ENCODE measurements at places on chromosomes 11 and 22.

DNA sequence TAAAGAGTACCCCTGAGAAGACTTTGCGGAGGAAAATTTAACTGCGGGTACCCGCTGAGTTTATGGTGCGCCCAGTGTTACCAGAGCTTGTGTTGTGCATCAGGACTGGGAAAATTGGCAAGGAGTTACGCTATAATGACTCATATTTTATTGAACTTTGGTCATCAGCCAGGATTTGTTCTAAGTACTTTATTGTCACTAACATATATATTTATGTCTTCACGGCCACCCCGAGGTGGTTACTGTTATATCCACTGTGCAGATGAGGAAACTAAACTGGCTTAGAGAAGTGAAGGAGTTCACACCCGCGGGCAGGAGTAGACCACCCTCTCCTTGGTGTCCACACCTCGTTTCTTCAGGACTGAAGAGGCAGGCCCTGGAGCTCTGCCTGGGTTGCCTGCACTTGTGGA is 667 bp downstream of the ACCS start:
- no peak for DNase-seq

DNA sequence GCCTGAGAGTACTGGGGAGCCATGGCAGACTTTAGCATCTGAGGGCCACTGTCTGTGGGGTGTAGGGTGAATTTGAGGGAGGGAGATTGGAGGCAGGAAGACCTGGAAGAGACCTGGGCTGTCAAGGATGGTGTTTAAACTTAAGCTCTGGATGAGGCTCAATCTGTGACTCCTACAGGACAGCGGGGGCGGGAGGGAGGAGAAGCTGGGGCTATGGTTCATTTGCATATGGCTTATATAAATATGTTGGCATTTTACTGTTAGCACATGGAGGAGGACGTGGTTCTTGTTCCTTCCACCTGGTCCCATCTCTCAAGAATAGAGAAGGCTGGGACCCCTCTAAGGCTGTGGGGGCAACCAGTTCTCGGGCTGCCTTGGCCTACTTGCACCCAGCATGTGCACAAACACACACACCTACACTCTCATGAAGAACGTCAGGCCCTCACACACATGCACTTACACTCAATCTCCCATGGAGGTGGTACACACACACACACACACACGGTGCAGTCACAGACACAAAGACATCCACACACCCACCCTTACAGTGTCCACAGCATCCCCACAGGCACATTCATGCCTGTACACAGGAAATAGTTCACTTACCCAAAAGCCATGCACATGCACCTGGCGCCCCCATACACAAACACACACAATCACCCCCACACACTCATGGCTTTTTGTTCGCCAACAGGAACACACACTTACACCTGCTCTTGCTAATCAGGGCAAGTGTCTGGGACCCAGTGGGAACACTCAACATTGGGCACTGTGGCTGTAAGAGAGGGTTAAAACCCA is 81.3 kb downstream of the PDE2A start:
- DNase-seq = no peak

DNA sequence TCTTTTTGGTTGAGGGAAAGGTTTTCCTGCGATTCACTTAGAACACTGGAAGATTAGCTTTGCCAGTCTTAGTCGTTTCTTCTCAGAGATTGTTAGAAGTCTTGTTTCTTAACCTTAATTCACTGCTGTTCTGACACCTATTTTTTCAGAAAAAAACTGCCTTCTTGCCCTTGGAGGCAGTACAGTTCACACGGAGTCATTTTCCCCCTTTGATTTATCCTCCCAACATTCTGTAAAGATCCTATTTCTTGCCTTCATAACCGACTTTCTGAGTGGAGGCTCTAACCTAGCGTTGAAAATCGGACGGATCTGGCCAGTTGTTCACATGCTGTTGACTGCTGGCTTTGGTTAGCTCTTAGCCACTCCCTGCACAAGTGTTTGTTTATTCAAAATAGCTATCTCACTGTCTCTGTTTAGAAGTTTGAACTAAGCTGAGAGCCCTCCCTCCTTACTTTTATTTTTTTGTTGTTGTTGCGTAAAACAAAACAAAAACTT is 737 bp downstream of the BCL2L13 start:
- DNase-seq = no peak

GRCh38 chr11:36130401-36130800 is 158.8 kb downstream of the COMMD9 start:
- DNase-seq = no peak

GRCh38 chr22:32874385-32874784 is 72.9 kb downstream of the TIMP3 start:
- DNase-seq = no peak

DNA sequence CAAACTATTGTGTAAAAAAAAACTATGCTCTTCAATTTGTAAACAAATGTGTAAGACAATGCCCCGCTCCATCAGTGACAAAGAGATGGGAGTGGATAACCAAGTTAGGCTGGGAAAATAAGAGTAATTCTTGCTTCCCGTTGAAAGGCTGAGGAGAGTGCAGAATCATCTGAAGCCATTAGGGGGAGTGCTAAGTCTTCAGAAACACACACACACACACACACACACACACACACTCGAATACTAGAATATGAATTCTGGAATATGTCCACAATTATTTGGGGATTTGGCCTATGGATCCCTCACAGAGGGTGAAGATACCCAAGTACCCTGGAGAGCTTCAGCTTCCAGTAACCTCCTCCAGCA is 27.8 kb upstream of the ROBO3 start:
- DNase-seq = no peak

DNA sequence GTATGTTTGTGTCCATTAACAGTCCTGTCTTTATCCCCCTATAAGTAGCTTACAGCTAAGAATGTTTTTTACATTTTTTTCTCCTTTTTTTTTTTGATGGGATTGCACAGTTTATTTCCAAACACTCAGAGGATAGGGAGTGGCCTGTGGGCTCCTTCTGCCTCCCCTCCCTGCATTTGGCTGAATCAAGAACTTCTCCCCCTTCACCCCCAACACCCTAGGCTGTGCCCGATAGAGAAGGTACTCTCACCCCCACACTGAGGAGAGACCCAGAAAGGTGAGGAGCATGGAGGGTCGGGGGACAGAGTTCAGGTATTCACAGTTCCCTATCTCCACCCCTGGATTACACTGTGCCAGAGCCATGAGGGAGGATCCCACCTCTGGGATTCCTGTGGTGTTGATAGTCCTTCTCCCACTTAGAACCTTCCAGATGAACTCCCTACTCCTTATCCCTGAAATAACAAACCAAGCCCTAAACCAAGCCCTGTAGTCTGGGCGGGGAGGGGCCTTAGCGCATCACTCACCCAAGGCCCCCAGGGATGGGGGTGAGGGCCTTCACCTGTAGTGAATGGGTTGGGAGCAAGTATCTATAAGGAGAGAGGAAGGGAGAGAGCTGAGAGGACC is 97.1 kb downstream of the ADAMTS15 start:
- DNase-seq = no peak

GRCh38 chr22:29030618-29031226 is 30.9 kb downstream of the C22orf31 start:
- no peak for DNase-seq
